ENCODE measurements at places on chromosomes 11 and 22. TPM values are rescaled to one million over a fixed set of nuclear protein-coding genes. Genes with fewer than 3 reads are reported as not detected.

Gene MGAT3
- 34.8 TPM for total RNA-seq

Gene VSIG2
- not detected for total RNA-seq

Gene PLAAT2
- not detected for total RNA-seq

DNA sequence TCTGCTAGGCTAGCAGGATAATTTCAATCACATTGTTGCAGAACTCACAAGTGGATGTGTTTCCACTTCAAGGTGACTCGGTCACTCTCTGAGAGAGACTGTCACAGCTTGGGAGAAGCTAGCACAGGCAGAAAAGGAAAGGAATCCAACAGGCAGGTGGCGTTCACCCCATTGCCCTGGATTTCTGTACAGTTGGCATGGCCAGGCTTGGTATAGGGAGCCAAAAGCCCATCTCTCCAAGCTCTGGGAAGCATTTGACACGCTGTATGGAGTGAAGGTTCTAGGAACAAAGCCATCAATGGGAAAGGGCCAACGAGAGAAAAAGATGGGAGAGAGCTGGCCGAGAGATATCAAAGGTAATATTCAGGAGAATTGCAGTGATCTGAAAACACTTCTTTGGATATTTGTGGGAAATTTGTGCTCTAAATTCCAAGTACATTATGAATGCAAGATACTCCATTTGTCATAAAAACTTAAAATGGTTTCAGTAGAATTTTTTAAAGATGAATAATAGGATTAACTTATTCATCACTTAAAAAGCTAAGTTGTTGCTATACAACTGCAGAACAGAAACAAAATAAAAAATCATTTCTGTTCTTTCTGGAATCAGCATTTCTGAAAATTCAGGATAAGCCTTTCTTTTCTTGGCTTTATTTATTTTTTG lies 223.5 kb upstream of the NTM start:
- no peaks in the 10 kb centered on the region for H3K4me1 ChIP-seq
- no peak overlapping the region for H3K27ac ChIP-seq
- no peak overlapping the region for H3K4me3 ChIP-seq
- no peak for DNase-seq
- H3K27me3 ChIP-seq = no peaks in the 10 kb centered on the region
- no peaks in the 10 kb centered on the region for H3K36me3 ChIP-seq

DNA sequence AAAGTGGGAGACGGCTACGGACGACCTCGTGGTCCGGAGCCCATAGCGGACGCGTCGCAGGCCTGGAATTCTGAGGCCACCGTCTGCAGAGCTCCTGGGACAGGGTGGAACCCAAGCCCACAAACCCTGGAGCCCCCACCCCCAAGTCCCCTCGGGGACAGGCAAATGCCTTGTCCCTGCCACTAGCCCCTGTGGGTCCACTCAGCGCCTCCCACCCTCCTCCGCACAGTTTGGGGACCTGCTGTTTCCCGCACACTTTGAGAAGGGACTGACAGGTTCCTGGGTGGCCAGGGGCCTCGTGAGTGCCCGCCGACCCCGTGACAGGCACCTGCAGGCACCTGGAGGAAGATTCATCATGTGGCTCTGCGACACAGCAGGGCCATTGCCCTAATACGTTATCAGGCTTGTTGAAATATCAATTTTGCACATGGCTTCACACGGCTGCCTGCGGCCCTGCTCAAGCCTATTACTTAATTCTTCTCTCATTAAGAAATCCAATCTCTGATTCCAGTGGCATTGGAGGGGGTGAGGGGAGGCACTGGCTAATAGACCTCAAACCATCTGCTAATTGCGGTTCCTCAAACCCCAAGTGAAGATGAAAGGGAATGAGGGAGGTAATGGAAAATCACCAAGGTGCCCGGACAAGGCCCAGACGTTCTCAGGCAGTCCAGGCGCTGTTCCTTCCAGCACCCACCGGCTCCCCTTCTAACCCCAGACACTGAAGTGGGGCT lies 672.5 kb downstream of the BRD1 start:
- H3K27me3 ChIP-seq = no peaks in the 10 kb centered on the region
- no peaks in the 10 kb centered on the region for H3K36me3 ChIP-seq
- H3K4me1 ChIP-seq = no peaks in the 10 kb centered on the region
- no peak for DNase-seq

DNA sequence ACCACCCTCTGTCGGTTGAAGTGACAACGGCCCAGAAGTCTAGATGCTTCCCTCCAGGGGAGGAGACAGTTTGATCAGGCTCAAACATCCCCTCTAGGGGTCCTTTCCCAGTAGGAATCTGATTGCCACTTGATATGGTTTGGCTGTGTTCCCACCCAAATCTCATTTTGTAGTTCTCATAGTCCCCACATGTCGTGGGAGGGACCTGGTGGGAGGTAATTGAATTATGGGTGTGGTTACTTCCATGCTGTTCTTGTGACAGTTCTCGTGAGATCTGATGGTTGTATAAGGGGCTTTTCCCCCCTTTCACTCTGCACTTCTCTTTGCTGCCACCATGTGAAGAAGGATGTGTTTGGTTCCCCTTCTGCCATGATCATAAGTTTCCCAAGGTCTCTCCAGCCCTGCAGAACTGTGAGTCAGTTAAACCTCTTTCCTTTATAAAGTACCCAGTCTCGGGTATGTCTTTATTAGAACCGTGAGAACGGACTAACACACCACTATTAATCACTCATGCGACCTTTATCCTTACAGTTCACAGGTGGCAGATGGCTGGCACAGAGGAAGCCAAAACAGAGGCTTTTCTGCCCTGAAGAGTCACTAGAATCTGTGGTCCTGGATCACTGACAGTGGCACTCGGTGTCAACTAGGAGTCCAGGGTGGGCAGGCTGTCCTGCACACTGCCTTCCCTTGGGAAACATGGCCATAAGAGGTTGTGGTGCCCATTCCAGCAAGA lies 21.6 kb downstream of the ASPHD2 start:
- DNase-seq = no peak
- H3K27me3 ChIP-seq = no peaks in the 10 kb centered on the region
- H3K27ac ChIP-seq = no peak overlapping the region
- H3K4me1 ChIP-seq = no peaks in the 10 kb centered on the region

DNA sequence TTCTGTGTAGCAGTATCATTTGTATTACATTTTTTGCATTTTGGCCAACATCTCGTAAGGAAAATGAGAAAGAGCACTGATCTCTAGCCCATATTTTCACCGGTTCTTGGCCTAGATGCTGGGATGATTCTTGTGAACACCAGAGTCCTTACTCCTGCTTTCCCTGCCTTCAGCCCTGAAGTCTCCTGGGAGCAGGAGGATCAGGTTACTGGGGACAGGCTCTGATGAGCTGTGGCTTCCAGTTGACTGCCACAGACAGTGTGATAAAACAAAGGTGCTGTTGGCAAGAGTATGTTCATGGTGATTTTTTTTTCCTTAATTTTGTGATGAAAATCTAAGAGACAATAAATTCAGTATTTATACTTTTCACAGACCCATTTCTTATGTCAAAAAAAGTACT lies 34.2 kb upstream of the ADSL start:
- DNase-seq = no peak
- no peaks in the 10 kb centered on the region for H3K4me1 ChIP-seq
- H3K27me3 ChIP-seq = no peaks in the 10 kb centered on the region
- no peak overlapping the region for H3K27ac ChIP-seq
- H3K4me3 ChIP-seq = no peak overlapping the region

- peaks cover 39% of the 10 kb centered on the region for H3K4me1 ChIP-seq
- H3K27me3 ChIP-seq = no peaks in the 10 kb centered on the region
- H3K4me3 ChIP-seq = no peak overlapping the region
- H3K27ac ChIP-seq = no peak overlapping the region
These were observed 1.3 kb upstream of the LIMK2 start for GRCh38 chr22:31210556-31211421.

All from Karpas-422 (cell line).